CD4-positive, alpha-beta memory T cell (primary cell): ENCODE measurements at places on chromosomes 11 and 22.

- H3K36me3 ChIP-seq = no peaks in the 10 kb centered on the region
- no peak overlapping the region for H3K27ac ChIP-seq
- DNase-seq = no peak
- no peak overlapping the region for H3K4me3 ChIP-seq
Measured at GRCh38 chr11:77213589-77214428, 85.8 kb downstream of the MYO7A start.

DNA sequence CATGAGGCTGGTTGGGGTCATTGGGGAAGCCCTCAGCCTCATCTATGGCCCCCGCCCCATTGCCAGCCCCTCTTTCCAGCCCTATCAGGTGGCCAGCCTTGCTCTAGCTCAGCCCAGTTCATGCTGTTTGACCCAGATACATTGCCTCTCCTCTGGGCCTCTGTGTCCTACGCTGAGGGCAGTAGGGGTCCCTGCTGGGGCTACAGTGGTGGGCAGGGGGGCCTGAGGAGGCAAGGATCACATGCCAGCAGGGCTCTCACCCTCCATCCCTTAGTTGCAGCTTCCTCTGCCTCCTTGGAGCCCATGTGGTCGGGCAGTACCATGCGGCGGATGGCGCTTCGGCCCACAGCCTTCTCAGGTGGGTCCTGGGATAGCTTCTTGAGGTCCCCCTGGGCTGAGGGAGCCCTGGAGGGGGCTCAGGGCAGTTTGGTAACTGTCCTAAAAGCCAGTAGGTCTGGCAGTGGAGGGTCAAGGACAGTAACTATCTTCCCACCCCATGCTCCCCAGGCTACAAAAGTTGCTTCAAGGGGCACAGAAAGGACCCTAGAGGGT, 19.2 kb downstream of the EMID1 start:
- H3K27me3 ChIP-seq = no peaks in the 10 kb centered on the region
- H3K27ac ChIP-seq = no peak overlapping the region
- H3K36me3 ChIP-seq = no peaks in the 10 kb centered on the region
- no peaks in the 10 kb centered on the region for H3K4me1 ChIP-seq

DNA sequence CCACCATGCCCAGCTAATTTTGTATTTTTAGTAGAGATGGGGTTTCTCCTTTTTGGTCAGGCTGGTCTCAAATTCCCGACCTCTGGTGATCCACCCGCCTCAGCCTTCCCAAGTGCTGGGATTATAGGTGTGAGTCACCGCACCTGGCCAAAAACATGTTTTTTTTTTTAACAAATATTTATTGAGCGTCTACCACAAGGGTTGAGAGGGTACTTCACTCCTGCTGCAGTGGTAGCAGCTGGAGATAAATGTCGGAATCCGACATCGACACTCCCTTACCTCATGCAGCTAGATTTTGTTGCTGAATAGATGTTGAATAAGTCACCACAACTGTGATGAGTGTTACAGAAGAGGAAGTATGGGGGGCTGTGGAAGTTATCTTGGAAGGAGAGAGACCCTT, 971 bp downstream of the DNAJB13 start:
- H3K27ac ChIP-seq = no peak overlapping the region
- H3K36me3 ChIP-seq = no peaks in the 10 kb centered on the region
- no peaks in the 10 kb centered on the region for H3K4me1 ChIP-seq
- H3K27me3 ChIP-seq = no peaks in the 10 kb centered on the region
- no peak overlapping the region for H3K4me3 ChIP-seq

GRCh38 chr11:19672586-19673206, 39.9 kb upstream of the NAV2 start:
- no peaks in the 10 kb centered on the region for H3K27me3 ChIP-seq
- DNase-seq = no peak
- H3K4me3 ChIP-seq = no peak overlapping the region
- no peak overlapping the region for H3K27ac ChIP-seq
- no peaks in the 10 kb centered on the region for H3K4me1 ChIP-seq

- peaks cover 1% of the 10 kb centered on the region for H3K36me3 ChIP-seq
- peaks cover 10% of the 10 kb centered on the region for H3K4me1 ChIP-seq
- DNase-seq = no peak
Measured at GRCh38 chr11:1747753-1748635, 2.4 kb downstream of the IFITM10 start.

- no peak overlapping the region for H3K4me3 ChIP-seq
- DNase-seq = no peak
- peaks cover 20% of the 10 kb centered on the region for H3K4me1 ChIP-seq
- no peaks in the 10 kb centered on the region for H3K27me3 ChIP-seq
- H3K27ac ChIP-seq = no peak overlapping the region
Measured at GRCh38 chr11:65870706-65871681, 1.6 kb downstream of the EFEMP2 start.

- no peaks in the 10 kb centered on the region for H3K4me1 ChIP-seq
- no peaks in the 10 kb centered on the region for H3K36me3 ChIP-seq
- DNase-seq = no peak
- H3K27ac ChIP-seq = no peak overlapping the region
- no peaks in the 10 kb centered on the region for H3K27me3 ChIP-seq
- H3K4me3 ChIP-seq = no peak overlapping the region
Measured at GRCh38 chr11:105948918-105949590, 73.0 kb downstream of the MSANTD4 start.

DNA sequence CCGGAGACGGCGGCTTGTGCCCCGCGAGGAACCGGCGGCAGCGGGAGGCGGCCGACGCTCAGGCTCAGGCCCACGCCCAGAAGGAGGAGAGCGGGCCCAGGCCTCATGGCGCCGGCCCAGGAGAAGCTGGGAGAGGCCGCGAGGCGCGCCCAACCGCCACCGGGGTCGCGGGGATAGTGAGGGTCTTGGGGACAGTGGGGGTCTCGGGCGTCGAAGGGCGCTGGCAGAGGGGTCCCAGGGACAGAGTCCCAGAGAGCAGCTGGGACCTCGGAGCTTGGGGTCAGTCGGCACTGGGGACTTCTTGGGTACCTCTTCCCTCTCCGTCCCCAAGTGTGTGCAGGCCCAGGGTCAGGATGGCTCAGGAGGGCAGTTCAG, at the start of gene PKDREJ:
PKDREJ (minus strand) TSS at position 128 of the 375 bp plus-strand sequence; CDS start at position 107, 21 bp downstream.
- H3K27me3 ChIP-seq = peaks cover 17% of the 10 kb centered on the region
- H3K27ac ChIP-seq = no peak within 1 kb of the TSS
- no peak for DNase-seq
- H3K36me3 ChIP-seq = no peaks in the 10 kb centered on the region
- H3K4me3 ChIP-seq = no peak within 1 kb of the TSS
- H3K4me1 ChIP-seq = peaks cover 7% of the 10 kb centered on the region

DNA sequence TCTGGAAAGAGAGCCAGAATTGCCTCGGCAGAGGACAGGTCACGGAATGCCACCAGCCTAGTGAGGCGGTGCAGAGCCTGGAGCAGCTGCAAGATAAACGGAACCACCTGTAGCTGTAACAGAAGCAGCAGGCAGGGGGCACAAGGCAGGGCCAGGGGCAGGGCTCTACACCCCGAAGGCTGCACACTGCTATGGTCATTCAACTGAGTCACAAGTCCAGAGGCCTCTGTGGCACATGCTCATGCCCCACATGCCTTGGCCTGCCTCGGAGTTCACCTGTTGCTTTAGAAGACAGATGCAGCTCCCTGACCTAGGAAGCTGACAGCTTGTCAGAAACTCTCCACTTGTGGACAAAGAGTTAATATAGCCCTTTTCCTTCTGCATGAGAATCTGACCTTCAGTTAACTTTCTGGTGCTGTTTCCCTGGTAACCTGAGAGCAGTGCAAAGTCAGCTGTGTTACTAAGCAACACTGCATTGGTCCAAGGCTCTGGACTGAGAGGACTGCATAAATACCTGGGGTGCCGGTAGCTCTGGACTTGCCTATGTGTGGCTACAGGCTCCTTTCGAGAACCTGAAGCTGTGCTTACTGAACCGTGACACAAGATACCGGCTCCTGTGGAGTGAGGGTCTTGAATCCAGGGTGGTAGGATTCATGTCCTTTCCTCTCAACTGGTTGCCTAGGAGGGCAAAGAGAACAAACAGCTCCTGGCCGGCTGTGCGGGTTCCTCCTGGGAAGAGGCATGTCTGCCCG, 10.5 kb downstream of the COMMD9 start:
- H3K36me3 ChIP-seq = peaks cover 37% of the 10 kb centered on the region
- H3K27me3 ChIP-seq = no peaks in the 10 kb centered on the region
- no peak overlapping the region for H3K4me3 ChIP-seq
- DNase-seq = no peak
- no peaks in the 10 kb centered on the region for H3K4me1 ChIP-seq
- no peak overlapping the region for H3K27ac ChIP-seq

DNA sequence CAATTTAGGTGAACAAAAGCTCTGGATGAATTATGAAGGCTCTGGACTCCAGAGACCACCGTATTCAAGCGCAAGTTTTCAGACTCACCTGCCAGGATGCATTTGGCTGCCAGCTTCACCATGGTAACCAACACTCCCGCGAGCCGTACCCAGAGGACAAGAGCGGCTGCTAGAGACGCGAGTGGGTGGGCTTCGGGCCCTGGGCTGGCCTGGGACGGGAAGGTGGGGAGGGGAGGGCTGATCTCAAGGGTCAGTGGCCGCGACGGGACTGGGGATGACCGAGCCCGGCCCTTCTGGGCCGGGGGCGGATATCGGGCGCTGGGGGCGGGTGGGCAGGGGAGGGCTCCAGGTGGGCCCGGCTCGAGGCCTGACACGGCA, 344 bp downstream of the IFT27 start:
- H3K27ac ChIP-seq = peak overlapping the region; percentile 73
- H3K4me1 ChIP-seq = peaks cover 17% of the 10 kb centered on the region

GRCh38 chr11:125586623-125587022, 6.0 kb upstream of the STT3A start:
- H3K4me3 ChIP-seq = no peak overlapping the region
- H3K4me1 ChIP-seq = peaks cover 6% of the 10 kb centered on the region
- H3K27me3 ChIP-seq = no peaks in the 10 kb centered on the region
- no peak for DNase-seq
- no peak overlapping the region for H3K27ac ChIP-seq

GRCh38 chr11:17458268-17458667, 18.4 kb downstream of the ABCC8 start:
- DNase-seq = no peak
- H3K27me3 ChIP-seq = no peaks in the 10 kb centered on the region
- no peak overlapping the region for H3K27ac ChIP-seq
- H3K36me3 ChIP-seq = no peaks in the 10 kb centered on the region
- no peak overlapping the region for H3K4me3 ChIP-seq
